NCI-H345 (cell line): ENCODE measurements at places on chromosomes 4 and X.

GRCh38 chr4:77446601-77447000, 159.0 kb upstream of the CXCL13 start:
- no peak for DNase-seq

DNA sequence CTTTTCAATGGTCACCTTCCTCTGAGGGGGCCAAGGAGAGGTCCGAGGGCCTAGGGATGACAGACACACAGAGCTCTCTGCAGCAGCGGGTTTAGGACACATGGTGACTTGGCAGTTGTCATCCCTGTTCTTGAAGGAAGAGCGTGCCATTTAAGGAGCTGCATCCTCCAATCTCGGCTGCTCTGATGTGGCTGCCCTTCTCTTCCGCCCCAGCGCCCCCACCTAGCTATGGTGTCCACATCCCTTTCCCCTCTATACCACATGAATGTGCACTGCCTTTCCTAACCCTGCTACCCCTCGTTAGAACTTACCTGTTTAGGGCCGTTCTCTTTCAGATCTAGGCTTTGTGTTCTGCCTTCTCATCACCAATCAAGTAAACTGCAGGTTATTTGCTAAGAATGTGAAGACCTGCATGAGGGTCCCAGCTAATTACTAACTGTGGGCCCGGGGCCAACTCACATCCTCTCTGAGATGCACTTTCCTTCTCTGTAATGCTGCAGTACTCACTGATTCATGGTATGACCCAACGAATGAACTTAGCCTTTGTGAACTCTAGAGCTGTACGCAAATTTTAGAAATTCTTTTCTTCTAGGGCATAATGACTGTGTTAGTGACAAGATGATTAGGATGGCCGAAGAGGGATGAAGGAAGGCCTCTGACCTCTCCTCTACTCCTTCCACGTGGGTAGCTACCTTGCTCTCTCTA, 38.2 kb downstream of the CHST7 start:
- no peak for DNase-seq

DNA sequence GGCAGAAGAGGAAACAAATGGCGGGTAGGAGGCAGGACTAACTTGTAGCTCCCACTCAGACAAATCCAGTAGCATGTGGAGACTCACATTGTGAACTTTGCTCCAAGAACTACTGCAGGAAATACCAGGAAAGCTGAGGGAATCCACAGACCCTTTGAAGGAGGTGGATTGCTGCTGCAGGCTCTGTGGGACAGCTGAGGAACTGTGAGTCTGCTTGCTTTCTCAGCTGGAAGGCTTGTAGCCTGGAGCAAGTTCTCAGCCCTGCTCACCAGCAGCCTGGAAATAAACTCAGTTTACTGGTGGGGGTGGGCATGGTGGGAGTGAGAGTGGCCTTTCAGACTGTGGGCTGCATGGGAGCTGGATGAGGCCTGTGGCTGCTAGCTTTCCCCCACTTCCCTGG, 16.0 kb downstream of the RTL3 start:
- DNase-seq = no peak

- DNase-seq = no peak
Measured at GRCh38 chrX:105274091-105274490, 53.6 kb upstream of the TEX13A start.

- no peak for DNase-seq
Measured at GRCh38 chr4:186266729-186267456, 904 bp downstream of the F11 start.

DNA sequence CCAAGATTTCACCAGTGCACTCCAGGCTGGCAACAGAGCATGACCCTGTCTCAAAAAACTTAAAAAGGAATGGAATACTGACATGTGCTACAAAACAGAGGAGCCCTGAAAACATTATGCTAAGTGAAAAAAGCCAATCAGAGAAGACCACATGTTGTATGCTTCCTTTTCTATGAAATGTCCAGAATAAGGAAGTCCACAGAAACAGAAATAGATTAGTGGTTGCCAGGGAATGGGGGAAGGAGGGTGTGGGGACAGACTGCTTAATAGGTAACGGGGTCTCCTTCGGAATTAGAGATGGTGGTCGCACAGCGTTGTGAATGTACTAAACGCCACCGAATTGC, 30.1 kb upstream of the KIAA0232 start:
- DNase-seq = no peak
